Fibroblast of the aortic adventitia (primary cell): ENCODE measurements at places on chromosomes 11 and 22. TPM values are rescaled to one million over a fixed set of nuclear protein-coding genes. Genes with fewer than 3 reads are reported as not detected.

DNA sequence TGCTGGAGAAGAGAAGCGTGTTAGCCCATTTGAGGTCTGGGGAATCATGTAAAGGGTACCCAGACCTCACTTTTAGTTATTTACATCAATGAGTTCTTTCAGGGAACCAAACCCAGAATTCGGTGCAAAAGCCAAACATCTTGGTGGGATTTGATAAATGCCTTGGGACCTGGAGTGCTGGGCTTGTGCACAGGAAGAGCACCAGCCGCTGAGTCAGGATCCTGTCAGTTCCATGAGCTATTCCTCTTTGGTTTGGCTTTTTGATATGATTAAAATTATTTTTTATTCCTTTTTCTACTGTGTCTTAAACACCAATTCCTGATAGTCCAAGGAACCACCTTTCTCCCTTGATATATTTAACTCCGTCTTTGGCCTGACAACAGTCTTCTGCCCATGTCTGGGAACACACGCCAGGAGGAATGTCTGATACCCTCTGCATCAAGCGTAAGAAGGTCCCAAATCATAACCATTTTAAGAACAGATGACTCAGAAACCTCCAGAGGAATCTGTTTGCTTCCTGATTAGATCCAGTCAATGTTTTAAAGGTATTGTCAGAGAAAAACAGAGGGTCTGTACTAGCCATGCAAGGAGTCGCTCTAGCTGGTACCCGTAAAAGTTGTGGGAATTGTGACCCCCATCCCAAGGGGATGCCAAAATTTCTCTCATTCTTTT, 65.2 kb downstream of the ALX4 start:
- DNase-seq = peak; percentile 46

DCDC1 gene
- total RNA-seq = 0.18 and 3.2 TPM in 2 replicates

DNA sequence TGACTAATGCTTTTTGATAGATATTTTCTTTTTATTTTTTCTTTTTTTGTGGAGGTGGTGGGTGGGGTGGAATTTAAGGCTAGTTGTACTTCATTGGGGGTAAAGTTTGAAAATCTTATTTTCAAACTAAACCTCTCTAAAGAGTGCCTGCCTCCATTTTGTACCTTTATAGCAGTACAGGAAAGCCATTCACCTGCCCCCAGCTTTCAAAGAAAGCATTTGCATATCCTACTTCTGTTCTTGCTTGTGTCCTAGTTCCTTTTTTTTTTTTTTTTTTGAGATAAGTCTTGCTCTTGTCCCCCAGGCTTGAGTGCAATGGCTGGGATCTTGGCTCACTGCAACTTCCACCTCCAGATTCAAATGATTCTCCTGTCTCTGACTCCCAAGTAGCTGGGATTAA, 766.2 kb upstream of the LRRC4C start:
- DNase-seq = no peak

DNA sequence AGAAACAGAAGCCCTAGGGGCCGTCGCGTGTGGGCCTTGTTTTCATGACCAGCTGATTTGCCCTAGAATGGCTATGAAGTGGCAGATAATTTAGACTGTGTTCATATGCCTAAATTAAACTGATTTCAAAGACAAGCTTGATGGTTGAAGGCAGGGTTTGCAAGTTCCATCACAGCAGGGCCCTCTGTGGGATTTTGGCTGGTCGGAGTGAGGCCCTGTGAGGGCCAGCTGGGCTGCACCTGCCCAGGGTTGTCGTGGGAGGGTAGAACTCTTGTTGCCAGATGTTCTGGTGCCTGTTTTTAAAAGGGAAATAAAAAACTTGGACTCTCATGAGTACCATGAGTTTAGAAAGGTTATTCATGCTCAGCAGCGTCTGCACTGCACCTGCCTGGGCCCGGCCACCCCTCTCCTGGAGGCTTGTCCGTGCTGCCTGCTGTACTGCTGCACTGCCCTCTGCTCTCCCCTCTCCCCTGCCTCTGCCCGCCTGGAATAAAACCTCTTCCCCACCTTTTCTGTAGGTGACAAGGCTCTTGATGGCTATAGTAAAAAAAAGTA, 44.1 kb downstream of the AP2A2 start:
- DNase-seq = no peak

IGHMBP2 gene
- 10.8 and 11.0 TPM in 2 replicates for total RNA-seq

DNA sequence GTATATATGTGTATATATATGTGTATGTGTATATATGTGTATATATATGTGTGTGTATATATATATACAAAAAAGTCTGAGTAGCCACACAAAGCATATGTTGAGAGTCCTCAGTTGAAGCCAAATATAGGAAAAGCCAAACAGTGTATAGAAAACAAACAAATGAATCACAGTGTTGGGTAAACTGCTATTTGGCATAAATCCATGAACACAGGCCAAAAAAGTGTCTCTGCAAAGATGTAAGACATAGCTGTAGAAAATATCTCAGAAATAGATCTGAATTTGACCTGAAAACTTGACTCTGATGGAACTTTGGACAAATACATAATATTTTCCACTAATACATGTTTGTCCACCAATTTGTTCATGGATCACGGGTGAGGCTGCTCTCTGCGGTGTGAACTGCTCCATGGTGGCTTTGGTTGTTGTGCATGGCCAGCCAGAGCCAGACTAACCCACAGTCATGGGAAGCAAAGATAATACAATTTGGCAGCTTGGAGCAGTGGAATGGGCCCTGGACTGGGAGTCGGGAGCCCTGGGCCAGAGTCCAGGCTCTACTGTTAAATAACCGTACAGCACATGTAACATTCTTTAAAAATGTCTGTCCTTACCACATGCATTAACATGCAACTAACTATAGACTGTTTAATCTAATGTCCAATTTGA, 76.9 kb upstream of the EED start:
- DNase-seq = peak; percentile 51

DNA sequence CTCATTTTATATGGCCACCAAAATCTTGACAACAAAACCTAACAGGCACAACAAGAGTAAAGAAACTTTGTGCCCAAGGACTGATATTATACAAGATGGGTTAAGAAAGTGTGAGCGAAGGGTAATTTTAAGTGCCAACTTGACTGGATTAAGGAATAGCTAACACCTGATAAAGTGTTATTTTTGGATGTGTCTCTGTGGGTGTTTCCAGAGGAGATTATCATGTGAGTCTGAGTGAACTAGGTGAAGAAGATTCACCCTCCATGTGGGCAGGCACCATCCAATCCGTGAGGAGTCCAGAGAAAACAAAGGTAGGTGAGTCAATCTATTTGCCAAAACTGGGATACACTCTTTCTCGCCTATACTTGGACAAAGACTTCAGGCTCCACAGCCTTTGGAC, 461.6 kb downstream of the ETS1 start:
- no peak for DNase-seq

APOL3 gene
- total RNA-seq = 17.4 and 25.8 TPM in 2 replicates

- peak; percentile 94 for DNase-seq
Observed at GRCh38 chr11:1153951-1154493, 3.7 kb upstream of the MUC5AC start.

OR4A16 gene
- total RNA-seq = not detected in 2 replicates

DLAT gene
- total RNA-seq = 16.6 and 35.0 TPM in 2 replicates

GRCh38 chr11:96317571-96317970, 25.4 kb downstream of the MAML2 start:
- DNase-seq = no peak

DNA sequence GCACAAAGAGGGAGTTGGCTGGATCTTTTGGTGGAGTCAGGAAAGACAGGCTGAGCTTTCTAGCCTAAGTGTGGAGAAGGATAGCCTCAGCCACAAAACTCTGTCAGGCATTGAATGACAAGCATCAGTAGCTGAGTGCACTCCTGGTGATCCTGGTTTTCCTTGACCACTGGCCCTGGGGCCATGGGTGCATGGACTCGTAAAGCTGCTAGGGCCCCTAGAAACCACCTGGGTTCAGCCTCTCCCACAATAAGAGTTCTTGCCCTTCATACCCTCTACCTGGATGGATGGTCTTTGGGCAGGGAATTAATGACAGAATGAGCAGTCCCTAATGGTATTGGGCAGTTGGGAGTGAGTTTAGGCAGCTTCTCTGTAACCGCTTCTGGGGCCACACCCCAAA, 22.9 kb downstream of the TUB start:
- no peak for DNase-seq

- DNase-seq = no peak
Observed at GRCh38 chr11:64544616-64545296, 46.3 kb upstream of the SLC22A12 start.

PAMR1 gene
- total RNA-seq = 134 and 278 TPM in 2 replicates

TSPAN18 gene
- total RNA-seq = under 0.01 and 0.49 TPM in 2 replicates

GRCh38 chr22:36386900-36387708, 663 bp downstream of the MYH9 start:
- DNase-seq = no peak

DNA sequence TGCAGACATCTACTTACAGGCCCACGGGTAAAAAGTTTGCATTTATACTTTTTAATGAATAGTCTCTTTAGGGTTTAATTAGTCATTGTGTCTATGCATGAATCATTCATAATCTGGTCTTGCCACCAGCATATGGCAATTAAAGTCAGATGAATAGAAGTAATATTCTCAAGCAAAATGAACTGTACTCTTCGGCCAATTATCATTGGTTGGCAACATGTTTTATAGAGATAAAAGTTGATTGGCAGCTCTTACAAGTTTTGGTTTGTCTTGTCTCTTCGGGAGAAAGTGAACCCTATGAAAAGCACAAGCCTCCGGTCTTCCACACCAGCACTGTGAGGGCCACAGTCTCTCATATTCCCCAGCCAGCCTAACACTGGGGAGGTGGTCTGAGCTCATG, 97.8 kb downstream of the OSBP2 start:
- no peak for DNase-seq

SCN3B gene
- total RNA-seq = not detected in 2 replicates

CDHR5 gene
- not detected in 2 replicates for total RNA-seq

DNA sequence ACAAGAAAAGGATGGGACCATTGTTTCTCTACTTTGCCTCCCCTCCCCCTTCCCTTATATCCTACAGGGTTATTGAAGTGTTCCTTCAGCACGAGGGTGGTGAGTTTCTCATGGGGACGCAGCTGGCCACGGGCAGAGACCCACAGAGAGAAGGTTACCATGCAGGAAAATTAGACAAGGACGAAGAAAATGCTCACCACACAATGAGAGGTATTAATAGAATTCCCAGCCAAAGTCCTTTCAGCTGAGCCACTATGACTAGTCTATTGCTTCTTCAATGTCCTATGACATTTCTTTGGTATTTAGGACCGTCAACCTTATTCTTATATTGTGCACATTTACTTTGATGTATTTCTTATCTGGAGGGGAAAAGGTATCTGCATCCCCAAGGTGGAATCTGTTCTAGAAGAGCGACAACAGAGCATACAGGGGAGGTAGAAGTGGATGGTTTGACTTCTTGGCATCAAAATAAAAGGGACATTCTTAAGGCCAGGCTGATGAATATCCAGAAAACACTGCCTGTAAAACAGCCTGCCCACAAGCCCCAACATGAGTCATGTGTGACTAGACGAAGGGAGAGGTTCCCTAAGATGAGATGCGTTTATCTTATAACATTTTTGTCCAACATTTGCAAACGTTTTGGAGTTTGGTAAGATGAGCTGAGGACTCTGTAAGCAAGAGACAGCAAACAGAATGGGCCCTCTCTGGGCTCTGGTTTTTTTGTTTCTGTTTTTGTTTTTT, 209.8 kb upstream of the NARS2 start:
- peak; percentile 73 for DNase-seq

AGBL2 gene
- 0.90 and 1.4 TPM in 2 replicates for total RNA-seq
